ENCODE measurements at places on chromosomes 3 and 15.

DNA sequence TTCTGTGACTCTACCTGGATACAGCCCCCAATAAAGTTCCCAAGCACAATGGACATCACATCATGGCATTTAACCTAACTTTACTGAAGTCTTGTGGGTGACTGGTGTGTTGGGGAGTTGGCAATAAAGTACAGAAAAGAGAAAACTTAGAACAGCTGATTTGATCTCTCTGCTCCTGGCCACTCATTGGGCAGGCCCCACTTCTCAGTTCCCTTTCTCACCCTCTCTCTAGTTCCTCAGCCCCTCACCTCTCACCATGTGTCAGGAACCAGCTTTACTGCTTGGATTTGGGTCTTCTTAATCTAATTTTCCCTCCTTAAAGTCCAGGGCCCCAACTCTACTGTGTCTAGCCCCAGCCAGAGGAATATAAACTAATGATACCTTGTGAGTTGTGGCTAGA, 713 bp upstream of the MUC13 start:
- DNase-seq: no peak

- DNase-seq: no peak
Observed at GRCh38 chr3:69231929-69232440, 109.6 kb upstream of the LMOD3 start.

- DNase-seq: no peak
Observed at GRCh38 chr3:64343689-64344430, 118.6 kb upstream of the PRICKLE2 start.

DNA sequence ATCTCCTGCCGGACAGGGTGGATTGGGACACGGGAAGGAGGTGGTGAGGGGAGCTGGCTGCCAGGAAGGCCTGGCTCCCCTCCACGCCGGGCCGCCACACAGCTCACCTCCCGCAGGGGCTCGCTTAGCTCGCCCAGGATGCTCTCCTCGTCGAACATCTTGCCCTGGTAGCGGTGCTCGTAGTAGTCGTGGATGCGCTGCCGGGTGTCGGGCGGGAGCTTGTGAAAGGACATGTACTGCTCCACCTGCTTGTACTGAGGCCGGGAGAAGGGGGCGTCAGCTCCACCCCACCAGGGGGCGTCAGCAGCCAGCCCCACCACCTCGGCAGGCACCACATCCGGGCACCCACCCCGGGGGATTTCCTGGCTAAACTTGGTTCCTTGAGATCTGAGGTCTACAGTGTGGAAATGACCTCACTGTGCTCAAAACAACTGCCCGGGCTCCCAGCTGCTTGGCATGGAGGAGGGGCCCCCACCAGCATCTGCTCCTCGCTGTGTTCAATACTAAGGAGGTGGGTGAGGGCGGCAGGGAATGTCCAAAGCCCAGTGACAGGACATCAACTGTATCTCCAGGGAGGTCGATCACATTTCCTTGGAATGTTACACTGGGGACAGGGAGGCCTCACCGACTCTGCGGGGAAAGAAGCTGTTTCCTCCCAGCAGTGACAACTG, 43.4 kb downstream of the HCN4 start:
- no peak for DNase-seq

DNA sequence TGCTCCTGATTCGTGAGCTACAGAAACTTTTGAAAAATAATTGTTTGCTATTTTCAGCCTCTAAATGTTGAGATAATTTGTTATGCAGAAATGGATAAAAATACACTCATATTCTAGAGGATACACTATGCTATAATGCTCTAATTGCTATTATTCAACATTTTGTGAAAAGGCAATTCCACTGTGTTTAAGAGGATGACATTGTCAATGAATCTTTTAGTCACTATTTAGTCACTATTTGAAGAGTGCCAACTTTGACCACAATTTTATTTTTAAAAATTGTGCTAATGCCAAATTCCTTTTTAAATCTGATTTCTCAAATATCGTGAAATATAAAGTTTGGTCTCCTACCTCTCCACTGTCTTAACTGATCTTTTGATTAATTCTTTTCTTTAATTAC, 604.9 kb upstream of the KCNMB2 start:
- no peak for DNase-seq

DNA sequence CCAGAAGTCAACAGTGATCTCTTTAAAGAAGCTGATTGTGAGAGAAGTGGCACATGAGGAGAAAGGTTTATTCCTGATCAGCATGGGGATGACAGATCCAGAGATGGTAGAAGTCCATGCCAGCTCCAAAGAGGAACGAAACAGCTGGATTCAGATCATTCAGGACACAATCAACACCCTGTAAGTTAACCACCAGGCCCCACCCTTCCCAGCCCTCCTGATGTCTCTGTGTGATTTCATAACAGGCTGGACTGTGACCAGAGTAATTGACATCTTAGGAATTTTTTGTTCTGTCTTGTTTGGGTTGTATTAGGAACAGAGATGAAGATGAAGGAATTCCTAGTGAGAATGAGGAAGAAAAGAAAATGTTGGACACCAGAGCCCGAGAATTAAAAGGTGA, 67.7 kb downstream of the KLHL25 start:
- no peak for DNase-seq

GRCh38 chr15:43250785-43251184, 15.9 kb downstream of the TGM5 start:
- no peak for DNase-seq

DNA sequence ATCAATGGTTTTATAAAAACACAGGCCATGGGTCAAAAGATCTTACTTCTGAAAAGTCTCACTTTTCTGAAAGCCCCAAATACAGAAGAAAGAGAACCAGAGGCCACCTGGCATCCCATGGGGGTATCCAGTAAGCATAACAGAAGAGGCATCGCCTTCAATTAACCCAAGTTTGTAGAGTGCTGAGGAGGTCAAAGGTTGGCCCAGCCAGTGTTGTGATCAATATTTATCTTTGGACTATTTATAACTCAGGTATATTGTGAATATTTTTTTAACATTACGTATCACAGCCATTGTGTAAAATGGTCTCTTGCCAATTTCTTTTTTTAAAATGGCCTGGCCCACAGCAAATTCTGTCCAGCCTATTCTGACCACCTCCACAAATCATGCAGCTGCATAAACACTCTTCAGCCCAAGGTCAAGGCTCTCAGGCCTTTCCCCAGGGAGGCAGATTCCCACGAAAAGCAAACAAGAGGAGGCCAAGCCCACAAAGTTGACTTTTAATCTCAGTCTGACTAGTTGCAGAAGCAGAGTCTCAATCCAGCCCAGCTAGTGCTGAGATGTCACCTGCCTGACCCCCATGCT, 26.2 kb upstream of the SPTBN5 start:
- no peak for DNase-seq

GRCh38 chr15:45401665-45402161, 23.4 kb upstream of the GATM start:
- DNase-seq: no peak

DNA sequence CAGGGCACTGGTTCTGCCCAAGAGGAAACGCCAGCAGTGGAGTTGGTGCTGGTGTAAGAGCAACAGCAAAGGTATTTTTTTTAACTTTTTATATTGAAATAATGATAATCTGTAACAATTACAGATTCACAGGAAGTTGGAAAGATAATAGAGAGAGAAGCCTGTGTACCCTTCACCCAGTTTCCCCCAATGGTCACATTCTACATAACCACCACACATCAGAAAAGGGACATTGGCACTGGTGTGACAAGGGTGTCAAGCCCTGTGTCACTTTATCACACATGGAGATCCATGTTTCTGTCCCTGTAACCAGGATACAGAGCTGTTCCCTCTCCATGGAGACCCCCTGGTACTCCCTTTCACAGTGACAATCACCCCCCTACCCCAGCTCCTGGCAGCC, 9.1 kb upstream of the PLXNA1 start:
- no peak for DNase-seq

DNA sequence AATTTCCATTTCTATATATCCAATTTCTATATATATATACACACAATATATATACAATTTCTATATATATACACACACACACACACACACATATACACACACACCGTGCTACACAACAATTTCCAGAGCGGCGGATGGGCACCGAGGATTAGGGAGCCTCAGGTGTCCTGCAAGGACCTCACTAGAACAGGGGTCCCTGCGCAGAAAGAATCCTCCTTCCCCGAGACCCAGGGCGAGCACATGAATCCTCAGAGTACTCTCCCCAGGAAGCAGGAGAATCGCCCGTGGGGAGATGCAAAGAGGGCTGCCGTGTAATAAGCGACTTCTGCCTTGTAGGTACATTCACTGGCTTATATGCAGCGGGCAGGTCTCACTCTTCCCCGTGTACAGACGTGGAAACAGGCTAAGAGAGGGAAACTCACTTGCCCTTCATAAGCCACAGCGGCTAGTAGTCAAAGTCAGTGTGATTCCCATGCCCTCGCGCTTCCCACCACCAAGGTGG, 467 bp downstream of the PIF1 start:
- no peak for DNase-seq

DNA sequence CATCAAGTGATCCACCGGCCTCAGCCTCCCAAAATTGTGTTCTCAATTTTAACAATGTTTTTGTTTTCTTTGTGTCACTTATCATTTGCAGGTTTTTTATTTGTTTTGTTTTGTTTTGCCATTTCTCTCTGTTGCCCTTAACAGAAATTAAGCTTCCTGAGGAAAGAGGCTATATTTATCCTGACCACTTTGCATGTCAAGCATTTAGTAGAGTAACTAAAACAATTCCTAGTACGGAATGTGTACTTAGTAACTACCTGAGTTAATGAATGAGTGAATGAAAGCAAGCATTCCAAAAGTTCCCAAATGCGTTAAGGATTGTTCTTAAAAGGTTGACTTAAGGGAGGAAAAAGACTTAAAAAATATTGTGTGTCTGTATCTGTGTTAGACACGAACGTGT, 193.1 kb downstream of the GBE1 start:
- no peak for DNase-seq

GRCh38 chr15:67897646-67898339, 57.9 kb upstream of the RNU6-1 start:
- DNase-seq: no peak

DNA sequence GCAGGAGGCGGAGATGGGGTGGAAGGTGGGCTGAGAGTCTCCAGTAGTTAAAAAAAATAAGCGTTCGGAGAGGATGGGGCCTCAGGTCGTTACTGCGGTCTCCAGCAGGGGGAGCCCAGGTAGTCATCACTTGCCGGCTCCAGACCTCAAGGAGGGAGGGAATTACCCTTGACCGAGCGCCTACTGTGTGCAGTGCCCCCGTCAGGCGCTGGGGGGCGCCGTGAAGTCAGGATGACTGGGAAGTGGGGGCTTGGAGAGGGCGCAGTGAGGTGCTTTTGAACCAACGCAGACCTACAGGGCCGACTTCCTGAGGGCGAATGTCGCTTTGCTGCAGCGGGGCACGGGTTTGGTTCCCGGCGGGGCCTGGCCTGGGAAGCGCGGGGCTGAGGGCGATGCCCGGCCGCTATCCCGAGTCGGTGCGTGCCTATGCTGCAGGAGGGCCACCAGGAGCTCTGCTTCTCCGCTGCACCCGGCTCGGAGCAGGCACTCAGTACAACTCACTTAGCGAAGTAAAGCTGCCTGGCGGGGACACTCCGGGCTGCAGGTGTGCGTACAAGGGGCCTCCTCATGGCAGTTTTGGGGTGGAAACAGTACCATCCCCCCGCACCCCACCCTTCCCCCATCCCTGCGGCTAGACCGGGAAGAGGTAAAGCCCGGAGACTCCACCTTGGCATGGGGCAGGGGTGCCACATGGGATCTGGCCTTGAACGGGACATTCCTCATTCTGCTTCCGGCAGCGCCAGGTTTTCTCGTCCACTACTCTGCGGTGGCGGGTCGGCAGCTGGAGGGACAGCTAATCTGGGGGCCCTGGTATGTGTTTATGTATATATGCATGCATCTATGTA, 79.8 kb downstream of the RHCG start:
- DNase-seq: peak; percentile 38

- no peak for DNase-seq
Observed at GRCh38 chr15:98480844-98481243, 167.5 kb upstream of the IGF1R start.

GRCh38 chr15:34437687-34438086, at the start of gene GOLGA8A:
TSS of gene GOLGA8A (minus strand) at chr15:34437808. CDS start at chr15:34389691, 48,117 bp downstream.
- DNase-seq: peak; percentile 80

DNA sequence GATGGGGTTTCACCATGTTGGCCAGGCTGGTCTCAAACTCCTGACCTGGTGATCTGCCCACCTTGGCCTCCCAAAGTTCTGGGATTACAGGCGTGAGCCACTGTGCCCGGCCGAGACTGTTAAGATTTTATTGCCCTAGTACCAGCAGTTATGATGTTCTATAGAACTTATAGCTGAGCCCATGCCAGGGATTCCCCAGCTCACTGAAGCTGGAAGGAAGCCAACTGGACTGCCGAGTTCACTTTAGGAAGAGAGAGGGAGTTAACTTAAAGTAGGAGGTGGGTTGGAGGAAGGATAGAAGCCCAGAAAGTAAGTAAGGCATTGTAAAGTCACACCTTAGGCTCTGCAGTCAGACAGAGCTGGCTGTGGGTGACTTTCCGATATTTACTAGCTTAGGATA, 101.1 kb upstream of the BOC start:
- no peak for DNase-seq

DNA sequence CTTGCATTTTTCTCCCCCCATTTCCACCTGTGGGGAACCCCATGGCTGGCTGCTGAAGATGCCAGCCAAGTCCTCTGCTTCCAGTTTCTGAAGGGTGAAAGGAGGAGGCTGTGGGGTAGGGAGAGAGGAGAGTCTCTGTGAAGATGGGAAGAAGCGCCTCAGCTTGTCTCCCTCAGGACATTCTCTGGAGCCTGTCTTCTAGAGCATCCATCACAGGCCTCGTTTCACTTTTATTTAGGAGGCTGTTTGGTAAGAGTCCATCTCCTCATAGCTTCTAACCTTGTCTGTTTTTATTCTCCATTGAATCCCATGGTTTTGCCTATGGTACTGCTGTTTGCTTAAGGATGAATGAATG, 8.8 kb upstream of the LCTL start:
- no peak for DNase-seq

GRCh38 chr15:72176159-72176558, 21.4 kb downstream of the GRAMD2A start:
- no peak for DNase-seq

DNA sequence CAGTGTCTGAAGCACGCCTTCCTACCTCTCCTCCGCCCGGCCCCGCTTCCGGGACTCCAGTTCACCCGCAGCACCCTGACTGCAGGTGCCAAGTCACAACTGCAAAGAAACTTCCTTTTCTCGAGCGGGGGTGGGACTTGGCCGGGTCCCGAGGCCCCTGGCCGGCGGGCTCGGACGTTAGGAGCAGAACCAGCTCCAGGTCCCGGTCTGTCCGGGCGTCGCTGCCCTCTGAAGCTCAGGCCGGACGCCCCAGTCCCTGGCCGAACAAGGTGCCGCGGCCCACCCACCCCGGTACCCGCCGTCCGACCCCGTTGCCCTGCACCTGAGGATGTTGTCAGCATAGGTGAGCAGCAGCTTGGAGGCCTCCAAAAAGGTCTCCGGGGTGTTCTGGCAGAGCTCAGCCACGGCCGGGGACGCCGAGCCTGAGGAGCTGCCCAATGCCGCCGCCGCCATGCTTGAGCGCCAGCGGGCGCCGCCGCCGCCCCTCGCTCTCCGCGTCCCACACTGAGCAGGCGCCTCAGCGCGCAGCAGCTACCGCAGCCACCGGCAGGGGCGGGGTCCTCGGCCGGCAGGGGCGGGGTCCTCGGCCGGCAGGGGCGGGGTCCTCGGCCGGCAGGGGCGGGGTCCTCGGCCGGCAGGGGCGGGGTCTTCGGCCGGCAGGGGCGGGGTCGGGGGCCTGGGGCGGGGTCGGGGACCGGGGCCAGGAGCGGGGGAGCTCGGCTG, at the start of gene NGLY1:
NGLY1 (minus strand) TSS at position 506 of the 723 bp plus-strand sequence; CDS start at position 453, 53 bp downstream.
- peak; percentile 76 for DNase-seq
